ENCODE measurements at places on chromosomes 6 and 20.

DNA sequence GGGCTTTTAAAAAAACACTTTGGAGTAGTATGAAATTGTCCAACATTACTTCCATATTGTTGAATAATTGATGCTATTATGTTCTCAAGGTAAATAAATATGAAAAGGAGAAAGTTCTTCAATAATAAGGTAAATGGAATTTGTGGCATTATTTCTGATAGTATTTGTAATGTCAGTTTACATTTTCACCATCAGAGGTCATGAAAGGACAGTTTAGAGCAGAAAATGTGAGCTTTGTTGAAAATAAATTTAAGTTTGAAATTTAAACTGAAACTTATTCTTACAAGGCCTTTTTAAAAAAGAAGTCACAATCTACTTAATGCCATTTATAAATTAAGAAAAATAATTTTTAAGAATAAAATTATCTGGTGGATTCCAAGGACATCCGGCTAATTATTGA, 15.8 kb upstream of the CEP162 start:
- peak; percentile 53 for DNase-seq

DNA sequence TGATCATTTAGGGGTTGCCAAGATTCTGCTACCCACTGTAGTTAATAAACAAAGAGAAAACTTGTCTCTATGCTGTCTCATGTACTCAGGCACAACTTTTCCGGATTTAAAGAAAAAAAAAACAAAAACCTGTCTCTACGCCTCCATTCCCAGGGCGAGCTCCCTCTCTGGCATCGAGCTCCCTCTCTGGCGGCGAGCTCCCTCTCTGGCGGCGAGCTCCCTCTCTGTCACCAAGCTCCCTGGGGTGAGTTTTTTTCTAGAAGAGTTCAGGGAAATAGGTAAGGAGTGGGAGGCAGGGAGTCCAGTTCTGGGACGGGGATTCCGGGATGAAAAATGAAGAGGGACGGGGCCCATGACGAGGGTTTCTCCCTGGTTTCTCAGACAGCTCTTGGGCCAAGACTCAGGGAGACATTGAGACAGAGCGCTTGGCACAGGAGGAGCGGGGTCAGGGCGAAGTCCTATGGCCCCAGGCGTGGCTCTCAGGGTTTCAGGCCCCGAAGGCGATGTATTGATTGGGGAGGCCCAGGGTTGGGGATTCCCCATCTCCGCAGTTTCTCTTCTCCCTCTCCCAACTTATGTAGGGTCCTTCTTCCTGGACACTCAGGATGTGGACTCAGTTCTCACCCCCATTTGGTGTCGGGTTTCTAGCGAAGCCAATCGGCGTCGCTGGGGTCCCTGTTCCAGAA, 16.5 kb upstream of the HLA-A start:
- DNase-seq = peak; percentile 56

GRCh38 chr6:11427723-11428245, 109.8 kb upstream of the TMEM170B start:
- peak; percentile 34 for DNase-seq

GRCh38 chr20:20417876-20418676, 50.2 kb downstream of the INSM1 start:
- DNase-seq = no peak

DNA sequence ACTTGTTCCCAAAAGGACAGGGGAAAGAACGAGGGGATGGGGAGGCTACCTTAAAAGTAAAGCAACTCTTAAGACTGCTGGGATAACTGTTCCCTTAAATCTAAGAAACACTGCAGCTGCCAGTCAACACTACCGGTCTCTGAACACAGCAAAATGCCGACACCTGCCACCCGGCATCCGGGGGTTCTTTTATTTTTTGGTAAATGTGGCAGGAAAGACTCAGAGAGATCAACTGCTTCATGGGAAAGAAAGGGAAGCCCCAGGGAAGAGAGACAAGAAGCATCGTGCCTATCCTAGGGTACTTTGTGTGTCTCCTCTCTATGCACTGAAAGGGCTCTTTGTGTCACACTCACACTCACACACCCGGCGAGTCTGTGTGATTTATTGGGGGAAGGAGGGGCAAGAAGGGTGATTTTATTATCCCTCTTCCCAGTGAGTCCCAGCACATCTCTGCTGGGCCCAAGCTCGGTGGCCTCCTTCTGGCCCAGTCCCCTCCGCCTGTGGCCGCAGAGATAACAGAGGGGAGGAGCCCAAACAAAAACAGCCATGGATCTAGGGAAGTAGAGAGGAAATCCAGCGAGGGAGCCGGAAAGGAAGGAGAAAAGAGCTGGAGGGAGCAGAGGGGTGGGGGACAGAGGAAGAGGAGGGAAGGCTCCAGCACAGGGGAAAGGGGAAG, 1.4 kb downstream of the FYN start:
- peak; percentile 59 for DNase-seq

DNA sequence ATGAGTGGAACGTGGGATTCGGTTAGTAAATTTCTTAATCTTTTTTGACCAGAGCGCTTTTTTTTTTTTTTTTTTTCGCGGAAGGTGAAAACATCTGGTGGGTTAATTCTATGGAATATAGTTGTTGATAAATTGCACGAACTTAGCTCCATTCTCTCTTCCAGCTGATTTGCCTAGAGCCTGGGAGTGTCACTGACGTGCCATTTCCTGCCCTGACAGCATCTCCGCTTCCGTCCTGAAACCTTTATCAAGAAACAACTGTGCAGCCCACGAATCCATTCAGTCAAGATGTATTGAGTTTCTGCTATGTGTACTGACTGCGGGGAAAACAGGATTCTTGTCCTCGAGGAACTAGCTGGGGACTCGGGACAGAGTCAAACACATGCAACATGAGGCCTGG, 59.5 kb upstream of the TGM3 start:
- no peak for DNase-seq

DNA sequence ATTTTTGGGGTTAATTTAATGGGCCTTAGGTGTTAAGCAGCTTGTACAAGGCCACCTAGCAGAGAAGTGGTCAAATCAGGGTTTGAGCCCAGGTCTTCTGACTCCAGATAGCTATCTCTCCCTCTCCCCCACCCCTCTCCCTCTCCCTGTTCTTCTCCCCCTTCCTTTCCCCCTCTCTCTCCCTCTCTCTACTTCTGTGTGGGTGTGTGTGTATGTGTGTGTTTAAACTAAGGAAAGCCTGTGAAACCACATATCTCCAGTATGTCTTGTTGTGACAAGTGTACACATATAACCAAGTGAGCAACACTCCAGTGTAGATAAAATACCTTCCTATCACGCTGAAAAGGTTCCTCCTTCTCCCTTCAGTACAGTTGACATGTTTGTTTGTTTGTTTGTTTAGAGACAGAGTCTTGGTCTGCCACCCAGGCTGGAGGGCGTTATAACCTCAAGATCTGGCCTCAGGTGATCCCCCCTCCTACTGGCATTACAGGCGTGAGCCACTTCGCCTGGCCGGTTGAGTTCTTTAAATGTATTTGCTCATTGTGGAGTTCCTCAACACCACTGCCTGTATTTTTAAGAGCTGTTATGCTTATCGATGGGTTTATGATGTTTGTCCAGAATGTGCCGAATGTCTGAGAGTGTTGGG, 140.4 kb downstream of the JARID2 start:
- no peak for DNase-seq
